NT2/D1 (cell line): ENCODE measurements at places on chromosomes 4 and X.
A peak's percentile ranks its signal among the peaks of the same experiment; 100 is the strongest.

GRCh38 chrX:132612821-132613564 is 124.2 kb upstream of the MBNL3 start:
- DNase-seq: no peak

- no peak for DNase-seq
These were observed 71.0 kb upstream of the MXD4 start for GRCh38 chr4:2332976-2333319.

- no peak for DNase-seq
These were observed 13.5 kb upstream of the GRIA3 start for GRCh38 chrX:123170546-123170945.

DNA sequence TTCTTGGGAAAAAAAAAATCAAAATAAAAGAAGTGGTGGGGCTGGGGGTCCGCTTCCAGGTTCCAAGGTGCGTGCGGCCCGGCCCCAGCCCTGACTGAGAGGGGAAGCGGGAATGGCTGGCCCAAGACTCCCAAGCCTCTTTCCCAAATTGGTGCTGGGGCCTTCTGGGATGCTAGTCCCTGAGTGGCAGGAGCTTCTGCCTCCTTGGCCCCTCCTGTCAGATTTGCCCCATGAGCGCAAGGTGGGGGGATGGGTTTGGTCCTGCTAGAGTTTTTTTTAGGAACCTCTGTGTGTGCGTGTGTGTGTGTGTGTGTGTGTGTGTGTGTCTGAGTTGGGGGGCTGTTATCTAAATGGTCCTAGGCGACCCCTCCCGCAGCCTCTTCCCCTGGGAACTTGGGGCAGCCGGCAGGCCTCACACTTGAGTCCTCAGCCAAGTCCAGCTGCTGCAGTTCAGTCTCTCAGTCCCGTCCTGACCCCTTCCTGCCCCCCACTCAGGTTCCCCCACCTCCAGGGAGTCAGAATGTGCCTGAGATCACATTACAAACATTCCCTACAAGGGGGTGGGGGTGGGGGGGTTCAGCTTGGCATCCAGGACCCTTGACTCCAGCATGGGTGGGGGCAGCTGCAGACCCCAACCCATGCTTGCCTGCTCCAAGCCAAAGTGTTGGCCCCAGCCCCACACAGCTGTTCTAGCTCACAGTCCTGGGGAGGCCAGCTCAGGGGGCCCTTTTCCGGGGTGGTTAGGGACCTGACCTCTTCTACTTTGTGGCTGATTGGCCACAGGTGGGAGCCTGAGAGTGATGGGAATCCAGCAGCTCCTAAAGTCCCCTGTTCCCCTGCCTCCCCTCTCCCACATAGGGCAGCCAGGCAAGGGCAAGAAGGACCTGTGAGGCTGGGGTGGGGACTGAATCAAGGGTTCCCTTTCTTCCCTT is 4.0 kb downstream of the EFNB1 start:
- DNase-seq: no peak

- DNase-seq: no peak
These were observed 7.6 kb downstream of the CITED1 start for GRCh38 chrX:72297953-72298730.

GRCh38 chr4:182629096-182629495 is 288.1 kb downstream of the DCTD start:
- DNase-seq: no peak

DNA sequence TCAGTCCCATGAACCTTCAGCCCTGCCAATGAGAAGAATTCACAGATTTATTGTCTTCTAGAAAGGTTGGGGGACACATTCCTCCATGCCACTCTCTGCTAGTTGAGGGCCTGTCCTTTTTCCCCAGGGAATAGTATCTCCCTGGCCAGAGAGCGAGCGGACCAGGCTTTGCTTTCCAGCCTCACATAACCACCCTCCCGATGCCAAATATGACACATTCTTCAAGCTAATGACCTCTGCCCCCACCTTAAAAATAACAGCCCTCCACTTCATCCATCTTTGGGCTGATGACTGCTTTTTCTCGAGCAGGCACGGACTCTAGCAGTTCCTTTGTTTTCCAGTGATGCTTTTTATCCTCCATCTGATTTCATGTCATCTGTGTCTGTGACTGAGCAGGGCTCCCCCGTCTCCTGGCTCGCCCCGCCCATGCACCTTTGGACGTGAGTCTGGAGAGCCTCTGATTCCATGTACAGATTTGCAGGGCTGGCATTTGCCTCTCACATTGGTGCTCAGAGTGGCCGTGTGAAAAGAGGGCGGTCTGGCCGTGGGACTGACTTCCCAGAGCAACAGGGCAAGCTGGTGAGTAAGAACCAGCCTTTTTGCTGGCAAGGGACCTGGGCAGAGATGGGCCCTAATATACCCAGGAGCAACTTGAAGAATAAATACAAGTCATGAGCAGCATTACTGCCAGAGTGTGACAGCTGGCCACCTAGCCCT is 279.8 kb downstream of the BCOR start:
- no peak for DNase-seq

DNA sequence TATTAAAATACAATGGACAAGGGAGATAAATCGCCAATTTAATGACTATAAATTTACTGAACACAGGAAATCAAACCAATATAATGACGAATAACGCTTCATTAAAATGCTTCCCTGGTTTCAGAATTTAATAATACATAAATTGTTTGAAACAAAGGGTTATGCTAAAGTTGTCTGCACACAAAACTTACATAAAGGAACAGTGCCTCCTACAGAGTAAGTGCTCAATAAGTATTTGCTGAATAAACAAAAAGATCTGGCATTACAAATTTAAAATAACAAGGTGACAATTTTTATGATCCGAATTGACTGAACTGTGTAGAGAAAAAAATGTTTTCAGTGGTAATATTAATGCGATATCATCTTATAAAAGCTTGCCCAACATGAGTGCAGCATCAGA is 69.6 kb downstream of the NOCT start:
- no peak for DNase-seq

GRCh38 chr4:146062340-146062739 is 113.2 kb upstream of the LSM6 start:
- DNase-seq: no peak

- no peak for DNase-seq
These were observed 3.5 kb downstream of the SLIT2 start for GRCh38 chr4:20255251-20255586.

GRCh38 chr4:159425737-159426305 is 322.9 kb downstream of the RAPGEF2 start:
- no peak for DNase-seq

DNA sequence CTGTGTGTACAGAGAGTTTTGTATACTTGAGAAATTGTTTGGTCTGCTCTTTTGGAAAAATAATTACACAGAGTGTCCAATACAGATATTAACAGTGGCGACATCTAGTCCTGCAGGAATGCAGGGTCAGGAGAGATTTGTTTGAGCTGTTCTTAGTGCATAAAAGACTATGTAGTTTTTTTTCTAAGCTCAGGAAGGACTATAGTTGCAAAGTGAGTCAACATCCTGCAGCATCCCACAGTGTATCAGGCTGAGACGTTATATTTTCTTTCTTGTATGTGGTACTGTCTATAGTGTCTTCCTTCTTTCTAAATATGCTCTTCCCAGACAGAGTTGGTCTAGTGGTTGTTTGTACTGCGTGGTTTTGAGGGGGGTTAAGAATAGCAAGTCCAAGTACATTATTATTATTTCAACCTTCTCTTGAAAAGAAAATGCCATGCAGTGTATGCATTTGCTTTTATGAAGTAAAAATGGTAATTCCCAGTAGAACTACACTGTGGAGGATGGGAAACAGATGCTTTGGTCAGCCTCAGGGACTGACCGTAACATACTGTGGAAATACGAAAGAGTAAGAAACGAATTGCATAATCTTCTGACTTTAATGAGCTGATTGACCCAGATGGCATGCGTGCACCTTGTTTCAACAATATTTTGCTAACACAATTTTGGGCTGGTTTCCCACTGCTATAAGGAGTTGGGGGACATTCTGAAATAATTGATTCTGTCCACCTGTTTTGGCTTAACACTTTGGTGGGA is 67.4 kb downstream of the DMP1 start:
- no peak for DNase-seq

DNA sequence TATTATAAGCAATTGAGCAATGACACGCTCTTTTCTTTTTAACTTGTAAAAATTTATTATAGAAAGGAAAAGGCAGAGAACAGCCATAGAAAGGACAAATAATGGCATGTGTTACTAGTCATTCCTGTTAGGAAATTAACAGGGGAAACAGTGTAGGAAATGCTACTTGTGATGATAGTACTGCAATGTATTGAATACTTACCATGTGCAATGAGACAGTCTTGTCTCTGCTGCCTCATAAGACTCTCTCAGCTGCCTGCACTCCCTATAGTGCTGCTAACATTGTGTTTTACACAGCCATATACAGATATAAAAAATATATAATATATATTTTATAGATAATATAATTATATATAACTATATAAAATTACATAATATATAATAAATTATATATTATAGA is 62.3 kb upstream of the SHOX start:
- DNase-seq: no peak

DNA sequence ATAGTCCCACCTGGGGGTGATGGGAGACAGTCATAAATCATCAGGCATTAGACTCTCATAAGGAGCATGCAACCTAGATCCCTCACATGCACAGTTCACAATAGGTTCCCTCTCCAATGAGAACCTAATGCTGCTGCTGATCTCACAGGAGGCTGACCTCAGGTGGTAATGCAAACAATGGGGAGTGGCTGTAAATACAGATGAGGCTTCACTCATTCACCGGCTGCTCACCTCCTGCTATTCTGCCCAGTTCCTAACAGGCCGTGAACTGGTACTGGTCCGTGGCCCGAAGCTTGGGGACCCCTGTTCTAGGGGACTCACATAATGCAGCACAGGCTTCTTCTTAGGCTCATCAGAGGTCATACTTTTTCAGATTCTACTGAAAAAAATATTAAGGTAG is 625.9 kb upstream of the AGA start:
- no peak for DNase-seq

GRCh38 chrX:12843668-12844279 is 23.1 kb upstream of the TLR7 start:
- DNase-seq: no peak

- no peak for DNase-seq
These were observed 189.1 kb downstream of the RAB28 start for GRCh38 chr4:13294961-13295605.

- no peak for DNase-seq
These were observed 1309.0 kb upstream of the PABPC4L start for GRCh38 chr4:135510582-135510981.

DNA sequence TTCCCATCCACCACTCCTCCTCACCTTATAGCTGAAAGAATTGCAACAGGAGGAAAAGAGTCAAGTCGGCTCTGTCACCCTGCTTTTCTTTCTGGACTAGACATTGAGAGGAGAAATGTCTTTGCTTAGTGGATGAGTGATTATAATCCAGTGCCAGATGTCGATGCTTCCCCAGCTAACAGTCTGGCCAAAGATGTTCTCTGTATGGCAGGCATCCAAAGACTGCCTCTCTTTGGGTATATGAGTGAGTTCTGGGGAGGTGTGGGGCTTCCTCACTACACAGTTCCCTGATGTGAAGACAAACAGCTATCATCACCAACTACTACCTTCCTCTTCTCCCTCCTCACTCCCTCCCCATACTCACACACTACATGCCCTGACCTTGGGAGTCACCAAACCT is 90.9 kb downstream of the COMMD8 start:
- no peak for DNase-seq

DNA sequence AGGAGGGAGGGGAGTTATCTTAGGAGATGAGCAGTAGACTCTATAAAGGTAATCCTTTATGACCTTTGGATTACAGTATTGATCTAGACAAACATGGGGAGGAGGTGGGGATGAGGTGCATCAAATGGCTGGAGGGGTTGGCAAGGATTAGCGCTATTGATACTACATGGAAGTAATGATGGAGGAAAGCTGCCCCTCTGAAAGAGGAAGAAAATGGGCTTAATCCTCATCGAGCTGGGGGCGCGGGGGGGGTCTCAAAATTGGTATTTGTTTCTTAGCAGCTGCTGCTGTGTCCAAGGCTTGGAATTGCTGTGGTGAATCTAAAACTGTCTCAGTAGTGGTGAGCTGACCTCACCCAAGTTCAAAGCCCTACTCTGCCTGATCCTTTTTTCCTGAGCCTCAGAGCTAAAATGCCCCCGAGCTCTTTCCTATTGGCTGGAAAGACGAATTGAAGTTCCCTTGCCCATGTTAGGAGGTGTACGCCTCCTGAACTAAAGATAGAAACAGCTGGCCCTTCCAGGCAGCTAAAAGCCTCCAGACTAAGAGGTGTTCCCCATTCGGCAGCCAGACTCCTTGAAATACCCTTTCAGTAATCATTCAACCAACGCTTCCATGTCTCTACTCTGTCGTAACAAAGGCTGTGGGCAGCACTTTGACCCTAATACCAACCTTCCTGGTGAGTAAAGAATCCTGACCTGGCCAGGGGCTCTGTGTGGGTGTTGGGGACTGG is at the start of gene ITGB1BP2:
ITGB1BP2 (plus strand) TSS at position 556 of the 730 bp plus-strand sequence; CDS start at position 613, 57 bp downstream.
- peak; percentile 6 for DNase-seq

- DNase-seq: no peak
These were observed 197.7 kb downstream of the GC start for GRCh38 chr4:71586087-71586763.

DNA sequence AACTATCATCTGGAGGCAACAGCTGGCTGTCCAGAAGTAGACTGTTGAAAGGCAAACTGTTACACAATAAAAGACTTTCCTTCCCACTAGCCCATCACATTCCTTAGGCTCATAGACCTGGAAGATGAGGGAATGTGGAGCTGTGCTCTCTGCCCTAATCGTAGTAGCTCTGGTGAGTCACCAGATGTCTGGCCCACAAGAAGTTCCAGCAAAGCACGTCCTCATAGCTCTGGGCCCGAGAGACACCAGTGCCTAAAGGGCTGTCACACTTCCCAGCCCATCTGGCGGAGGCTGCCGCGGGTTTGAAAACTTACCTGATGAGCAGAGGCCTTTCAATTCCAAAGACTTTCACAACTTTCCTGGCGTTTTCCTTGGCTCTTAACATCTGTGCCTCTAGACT is 81.7 kb upstream of the STOX2 start:
- no peak for DNase-seq

DNA sequence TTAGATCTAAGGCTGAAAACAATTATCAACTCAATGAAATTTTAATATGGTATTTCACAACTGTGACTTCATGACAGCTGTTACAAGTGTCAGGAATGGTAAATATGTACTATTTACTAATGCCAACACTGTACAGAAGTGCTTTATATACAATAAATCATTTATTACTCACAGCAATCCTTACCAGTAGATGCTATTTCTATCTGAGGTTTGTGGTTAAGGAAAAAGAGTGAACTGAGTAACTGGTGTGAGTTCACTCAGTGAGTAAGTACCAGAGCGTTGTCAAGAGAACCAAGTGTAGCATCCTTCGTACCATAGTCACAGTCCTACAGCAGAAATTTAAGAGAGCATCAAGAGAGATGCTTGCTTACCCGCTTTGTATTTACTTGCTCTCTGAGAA is 23.3 kb downstream of the MTHFD2L start:
- DNase-seq: no peak
